ENCODE measurements at places on chromosomes 5 and 9.

DNA sequence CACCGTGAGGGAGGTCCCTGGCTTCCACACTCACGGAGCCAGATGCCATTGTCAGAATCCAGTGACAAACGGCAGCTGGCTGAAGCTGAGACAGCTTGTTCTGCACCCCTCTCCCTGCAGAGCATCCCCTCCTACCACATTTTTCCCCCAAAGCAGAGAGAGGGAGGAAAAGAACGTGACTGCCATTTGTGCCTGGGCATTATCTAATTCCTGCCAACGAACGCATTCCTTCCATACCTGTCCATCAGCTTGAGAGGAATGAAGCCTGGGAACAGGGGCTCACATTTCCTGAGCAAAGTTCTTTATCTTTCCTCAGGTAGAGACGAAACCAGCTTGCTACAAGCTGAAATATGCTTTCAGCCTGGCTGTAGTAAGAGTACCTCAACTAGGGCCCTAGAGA is 175.4 kb downstream of the SLIT3 start:
- DNase-seq, result no peak

DNA sequence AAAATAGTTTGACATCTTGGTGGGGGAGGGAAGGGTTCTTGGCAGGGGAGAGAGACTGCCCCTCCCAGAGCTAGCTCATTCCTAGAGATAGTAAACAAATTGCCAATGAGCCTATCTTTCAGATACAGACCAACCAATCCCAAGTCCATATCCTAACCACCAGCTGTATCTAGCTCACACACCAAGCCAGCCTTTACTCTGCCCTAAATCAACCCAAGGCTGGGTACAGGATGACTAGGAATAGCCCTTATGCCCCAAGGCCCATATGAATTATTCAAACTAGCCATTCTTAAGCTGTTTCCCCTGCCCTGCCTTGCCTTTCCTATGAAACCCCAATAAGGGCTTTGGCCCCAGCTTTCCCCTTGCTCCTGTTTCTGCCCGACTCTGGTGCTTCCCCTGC is 281.3 kb upstream of the PANK3 start:
- no peak for DNase-seq

DNA sequence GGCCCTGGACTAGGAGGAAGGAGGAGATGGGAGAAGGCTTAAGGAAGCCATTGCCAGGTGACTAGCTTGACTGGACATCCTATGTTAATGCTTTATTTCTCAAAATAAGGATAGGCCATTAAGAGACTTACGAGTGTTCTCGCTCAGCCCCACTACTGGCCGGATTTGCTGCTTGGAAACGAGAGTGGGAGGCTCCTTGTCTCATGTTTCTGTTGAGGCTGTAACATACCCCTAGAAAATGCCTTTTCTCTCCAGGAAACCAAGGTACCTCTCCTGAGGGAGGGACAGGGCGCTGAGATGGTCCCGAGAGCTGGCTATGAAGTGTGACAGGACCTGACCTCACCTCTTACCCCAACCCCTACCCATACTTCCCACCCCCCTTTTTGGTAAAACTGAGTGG is 60.0 kb downstream of the RALGPS1 start:
- no peak for DNase-seq

- no peak for DNase-seq
Measured at GRCh38 chr9:94632737-94633136, 6.6 kb downstream of the FBP1 start.

- no peak for DNase-seq
Measured at GRCh38 chr9:70435948-70436347, 21.5 kb upstream of the KLF9 start.

DNA sequence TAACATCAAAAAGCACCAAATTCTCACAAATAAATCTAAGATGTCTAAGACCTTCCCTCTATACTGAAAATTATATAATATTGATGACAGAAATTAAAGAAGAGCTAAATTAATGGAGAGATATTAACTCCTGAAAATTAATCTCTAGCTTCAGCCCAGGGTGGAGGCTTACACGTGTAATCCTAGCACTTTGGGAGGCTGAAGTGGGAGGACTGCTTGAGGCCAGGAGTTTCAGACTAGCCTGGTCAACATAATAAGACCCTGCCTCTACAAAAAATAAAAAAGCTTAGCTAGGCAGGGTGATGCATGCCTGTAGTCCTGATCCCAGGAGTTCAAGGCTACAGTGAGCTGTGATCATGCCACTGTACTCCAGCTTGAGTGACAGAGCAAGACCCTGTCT is 39.6 kb upstream of the ANKRD34B start:
- no peak for DNase-seq

DNA sequence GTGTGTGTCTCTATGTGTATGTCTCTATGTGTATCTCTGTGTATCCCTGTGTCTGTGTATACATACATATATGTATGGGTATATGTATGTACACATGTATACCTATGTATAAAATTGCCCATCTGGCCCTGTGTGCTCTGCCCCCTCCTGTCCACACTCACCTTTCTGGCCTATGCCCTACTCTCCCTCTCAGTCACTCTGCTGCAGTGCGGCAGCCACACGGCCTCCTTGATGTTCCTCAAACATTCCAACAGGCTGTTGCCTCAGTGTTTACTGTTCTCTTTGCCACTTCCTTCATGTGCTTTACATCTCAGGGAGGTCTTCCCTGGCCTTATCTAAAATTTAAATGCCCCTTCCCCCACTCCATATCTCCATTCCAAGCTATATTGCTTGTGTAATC is 18.3 kb upstream of the RNF180 start:
- DNase-seq, result no peak

Measured in GM06990 (cell line).